Stimulated activated CD4-positive, alpha-beta T cell treated with anti-CD3 and anti-CD28 coated beads, TNF-alpha, amount 100 ng/mL, for 24 hours (primary cell): ENCODE measurements at places on chromosomes 4 and X.

DNA sequence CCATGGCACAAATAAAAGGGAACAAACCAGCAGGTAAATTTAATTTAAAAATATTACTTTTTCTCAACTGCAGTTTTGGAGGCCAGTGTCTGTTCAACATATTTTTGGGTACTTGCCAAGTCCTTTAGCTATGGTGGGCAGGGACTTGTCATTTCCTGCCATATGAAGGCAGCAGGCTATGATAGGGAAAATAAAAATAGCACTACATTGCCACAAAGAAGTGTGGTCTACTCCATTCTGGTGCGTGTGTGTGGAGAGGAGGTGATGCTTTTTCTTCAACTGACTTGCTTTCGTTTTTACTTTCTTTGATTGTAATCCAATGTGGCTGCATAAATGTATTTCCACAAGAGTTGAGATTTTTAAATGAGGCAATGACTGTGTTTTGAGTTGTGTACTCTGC lies 17.2 kb downstream of the GPR174 start:
- DNase-seq, result no peak

- no peak for DNase-seq
Measured at GRCh38 chr4:56426273-56426672, 9.1 kb downstream of the PPAT start.

DNA sequence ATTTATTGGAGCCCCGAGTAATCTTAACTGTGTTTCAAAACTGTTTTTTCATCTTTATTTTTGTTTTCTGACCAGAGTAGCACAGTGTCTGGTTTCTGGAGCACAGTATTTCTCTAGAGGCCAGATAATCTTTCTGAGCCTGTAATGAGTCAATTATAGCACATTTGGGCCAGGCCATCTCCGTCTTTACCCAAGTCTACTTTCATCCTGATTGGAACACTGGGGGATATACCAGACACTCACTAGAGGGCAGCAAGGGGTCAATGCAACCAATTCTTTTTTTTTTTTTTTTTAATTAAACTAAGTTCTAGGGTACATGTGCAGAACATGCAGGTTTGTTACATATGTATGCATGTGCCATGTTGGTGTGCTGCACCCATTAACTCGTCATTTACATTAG lies 282.0 kb downstream of the ARHGAP24 start:
- no peak for DNase-seq

DNA sequence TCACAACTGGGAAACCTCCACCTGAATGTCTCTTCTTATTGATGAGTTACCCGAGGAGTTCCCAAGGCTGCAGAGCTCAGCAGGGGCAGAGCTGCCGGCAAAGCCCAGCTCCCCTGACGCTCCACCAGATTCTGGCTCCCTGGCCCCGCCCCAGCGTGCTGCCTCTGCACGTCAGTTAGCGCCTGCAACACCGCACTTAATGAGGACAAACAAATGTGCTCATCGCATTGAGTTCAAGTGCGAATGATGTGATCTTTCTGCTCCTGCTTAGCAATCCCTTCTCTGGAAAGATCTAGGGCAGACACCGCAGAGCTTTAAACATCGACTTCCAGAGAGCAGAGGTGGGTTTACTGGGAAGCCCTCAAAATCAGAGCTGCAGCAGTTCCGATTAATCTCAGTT lies 55.5 kb upstream of the FBXW7 start:
- no peak for DNase-seq

- no peak for DNase-seq
Measured at GRCh38 chrX:150205011-150205410, 158.1 kb upstream of the MAMLD1 start.

- DNase-seq, result no peak
Measured at GRCh38 chr4:47155919-47156318, 124.6 kb downstream of the GABRB1 start.

GRCh38 chr4:66212489-66212888 lies 542.2 kb upstream of the EPHA5 start:
- no peak for DNase-seq

GRCh38 chrX:40174001-40174853 lies 76.5 kb upstream of the BCOR start:
- DNase-seq, result no peak

GRCh38 chr4:19739101-19739651 lies 512.5 kb upstream of the SLIT2 start:
- DNase-seq, result no peak

DNA sequence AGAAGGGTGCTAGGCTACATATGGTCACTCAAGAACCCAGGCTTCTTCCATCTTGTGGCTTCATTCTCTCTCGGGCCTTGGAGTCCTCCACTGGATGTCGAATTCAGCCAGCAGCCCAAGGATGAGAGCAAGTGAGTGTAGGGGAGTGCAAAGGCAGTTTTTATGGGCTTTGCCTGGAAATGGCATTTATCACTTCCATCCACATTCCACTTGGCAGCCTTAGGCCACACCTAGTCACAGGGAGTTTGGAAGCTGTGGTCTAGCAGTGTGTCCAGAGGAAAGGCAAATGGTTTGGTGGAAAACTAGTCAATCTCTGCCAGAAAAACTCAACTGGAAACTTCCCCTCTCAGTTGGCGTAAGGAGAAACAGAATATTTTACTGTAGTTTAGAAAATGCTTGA lies 59.0 kb downstream of the NHS start:
- DNase-seq, result no peak

- DNase-seq, result no peak
Measured at GRCh38 chr4:52550186-52550585, 108.9 kb downstream of the USP46 start.

- DNase-seq, result no peak
Measured at GRCh38 chr4:124253080-124253479, 459.5 kb downstream of the ANKRD50 start.

- DNase-seq, result no peak
Measured at GRCh38 chr4:4200624-4201023, 26.1 kb downstream of the OTOP1 start.
